IMR-90 (cell line): ENCODE measurements at places on chromosomes 16 and 17. TPM values are rescaled to one million over a fixed set of nuclear protein-coding genes. Genes with fewer than 3 reads are reported as not detected.

TPSG1 gene
- not detected in 2 replicates for total RNA-seq

DNA sequence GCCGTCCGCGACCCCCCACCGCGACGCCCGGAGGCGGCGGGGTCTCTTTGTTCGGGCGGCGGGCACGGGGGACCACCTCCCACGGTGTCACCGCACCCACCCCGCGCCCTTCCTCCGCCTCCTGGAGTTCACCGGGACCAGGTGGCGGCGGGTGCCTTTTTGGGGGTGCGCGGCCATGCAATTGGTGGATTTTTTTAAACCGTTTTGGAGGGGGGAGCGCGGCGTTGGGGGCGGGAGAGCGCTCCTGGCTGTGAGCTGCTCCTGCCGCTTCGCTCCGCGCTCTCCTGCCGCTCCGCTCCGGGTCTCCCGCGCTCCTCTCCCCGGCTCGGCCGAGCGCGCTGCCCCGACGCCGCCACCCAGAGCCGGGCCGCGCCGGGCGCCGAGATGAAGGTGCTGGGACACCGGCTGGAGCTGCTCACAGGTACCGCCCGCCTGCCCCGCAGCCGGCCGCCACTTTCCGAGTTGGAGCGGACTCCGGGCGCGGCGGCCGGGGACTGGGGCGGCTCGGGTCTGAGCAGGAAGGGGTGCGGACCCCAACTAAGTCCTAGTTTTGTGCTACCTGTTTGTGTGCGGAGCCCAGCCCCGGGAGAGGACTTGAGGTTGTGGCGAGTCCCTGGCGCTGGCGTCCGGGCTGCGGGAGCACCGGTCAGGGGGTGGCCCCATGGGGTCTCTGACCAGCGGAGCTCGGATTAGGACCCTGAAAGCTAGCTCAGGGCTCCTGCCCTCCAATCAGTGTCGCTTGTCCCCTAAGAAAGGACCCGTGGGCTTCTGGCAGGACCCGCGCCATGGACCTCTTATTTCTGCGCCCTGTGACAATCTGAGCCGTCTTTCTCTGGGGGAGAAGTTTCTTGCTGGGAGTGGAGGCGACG lies 35.7 kb upstream of the NDRG4 start:
- no peak for DNase-seq

HS3ST3A1 gene
- total RNA-seq: 7.5 and 9.0 TPM in 2 replicates

- DNase-seq: no peak
Observed at GRCh38 chr17:43641416-43641815, 20.3 kb downstream of the MEOX1 start.

DNA sequence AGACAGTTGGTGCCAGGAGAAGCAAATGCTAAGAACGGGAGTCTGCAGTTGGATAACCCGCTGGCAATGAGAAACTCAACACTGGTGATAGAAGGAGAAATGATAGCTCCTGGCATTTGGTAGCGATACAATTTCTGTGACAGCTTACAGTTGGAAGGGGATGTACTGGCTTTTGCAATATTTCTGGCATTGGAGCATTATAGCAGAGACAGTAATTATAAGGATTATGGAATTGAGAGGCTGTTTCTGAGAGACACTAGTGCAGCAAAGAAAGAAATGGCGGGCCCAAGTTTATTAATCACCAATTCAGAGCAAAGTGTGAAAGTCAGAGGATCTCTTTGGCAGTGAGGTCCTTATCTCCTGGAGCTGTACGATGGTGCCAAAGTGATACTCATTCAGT lies 16.1 kb upstream of the SDK2 start:
- DNase-seq: no peak

DNA sequence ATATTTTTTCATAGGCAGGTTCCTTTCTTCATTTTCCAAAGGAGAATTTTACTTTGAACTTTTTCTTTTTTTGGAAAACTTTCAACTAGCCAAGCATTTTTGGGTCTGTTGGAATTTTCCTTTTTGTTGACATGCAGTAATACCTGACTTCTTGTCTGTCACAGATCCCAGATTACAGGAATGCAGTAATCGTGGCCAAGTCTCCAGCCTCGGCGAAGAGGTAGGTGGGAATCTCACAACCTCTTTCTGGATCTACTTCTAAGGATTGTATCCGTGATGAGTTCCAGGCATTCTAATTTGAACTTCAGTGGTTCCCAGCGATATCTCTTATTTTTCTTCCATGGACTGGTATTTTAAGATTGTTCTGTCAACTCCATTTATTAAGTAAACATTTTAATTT lies 31.7 kb downstream of the PRPSAP2 start:
- DNase-seq: no peak

DNA sequence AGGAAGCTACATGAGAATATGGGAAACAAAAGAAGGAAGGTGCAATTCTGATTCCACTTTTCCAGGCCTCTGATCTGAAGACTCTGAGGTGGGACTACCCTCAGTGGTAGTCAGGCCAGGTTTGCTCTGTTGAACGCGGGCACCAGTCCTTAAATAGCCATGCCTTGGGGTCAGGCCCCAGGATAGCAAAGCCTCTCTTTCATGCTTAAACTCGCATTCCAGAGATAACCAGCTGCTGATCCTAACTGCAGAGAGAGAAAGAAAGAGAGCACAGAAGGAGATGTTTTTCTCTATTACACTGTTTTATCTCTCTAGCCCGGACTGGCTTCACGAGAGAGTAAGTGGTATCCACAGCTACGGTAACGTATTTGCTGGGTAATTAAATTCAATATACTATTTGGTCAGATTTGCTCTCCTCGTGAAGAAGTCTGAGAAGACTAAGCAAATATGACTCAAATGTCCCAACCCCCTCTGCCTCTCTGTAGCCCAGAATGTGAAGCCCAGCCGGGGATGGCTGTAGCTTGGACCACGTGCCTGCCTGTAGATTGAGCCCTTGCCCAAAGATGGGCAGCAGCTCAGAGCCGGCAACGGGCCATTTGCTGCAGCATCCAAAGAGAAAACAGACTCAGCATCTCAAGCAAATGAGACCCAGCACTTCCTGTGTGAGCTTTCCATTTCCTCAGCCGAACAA lies 122.2 kb downstream of the SMG6 start:
- DNase-seq: peak; percentile 95

- DNase-seq: no peak
Observed at GRCh38 chr17:38747463-38748148, 530 bp downstream of the PCGF2 start.

DNA sequence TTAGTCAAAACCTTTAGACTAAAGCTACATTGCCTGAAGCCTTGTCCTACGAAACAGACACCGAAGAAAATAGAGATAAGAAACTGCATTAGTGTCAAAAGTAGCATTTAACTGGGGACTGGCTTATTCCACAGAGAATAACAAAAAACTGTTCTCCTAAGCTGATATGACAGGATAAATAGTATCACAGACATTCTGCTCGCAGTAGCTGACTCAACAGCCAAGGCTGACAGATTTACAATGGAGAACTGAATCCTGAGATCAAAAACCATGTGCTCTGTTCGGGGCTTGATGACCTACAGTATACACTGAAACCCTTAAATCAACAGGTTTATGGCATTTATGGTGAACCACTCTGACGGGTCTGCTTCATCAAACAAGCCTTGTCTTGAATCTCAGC lies 25.5 kb downstream of the ADAMTS18 start:
- no peak for DNase-seq

DNA sequence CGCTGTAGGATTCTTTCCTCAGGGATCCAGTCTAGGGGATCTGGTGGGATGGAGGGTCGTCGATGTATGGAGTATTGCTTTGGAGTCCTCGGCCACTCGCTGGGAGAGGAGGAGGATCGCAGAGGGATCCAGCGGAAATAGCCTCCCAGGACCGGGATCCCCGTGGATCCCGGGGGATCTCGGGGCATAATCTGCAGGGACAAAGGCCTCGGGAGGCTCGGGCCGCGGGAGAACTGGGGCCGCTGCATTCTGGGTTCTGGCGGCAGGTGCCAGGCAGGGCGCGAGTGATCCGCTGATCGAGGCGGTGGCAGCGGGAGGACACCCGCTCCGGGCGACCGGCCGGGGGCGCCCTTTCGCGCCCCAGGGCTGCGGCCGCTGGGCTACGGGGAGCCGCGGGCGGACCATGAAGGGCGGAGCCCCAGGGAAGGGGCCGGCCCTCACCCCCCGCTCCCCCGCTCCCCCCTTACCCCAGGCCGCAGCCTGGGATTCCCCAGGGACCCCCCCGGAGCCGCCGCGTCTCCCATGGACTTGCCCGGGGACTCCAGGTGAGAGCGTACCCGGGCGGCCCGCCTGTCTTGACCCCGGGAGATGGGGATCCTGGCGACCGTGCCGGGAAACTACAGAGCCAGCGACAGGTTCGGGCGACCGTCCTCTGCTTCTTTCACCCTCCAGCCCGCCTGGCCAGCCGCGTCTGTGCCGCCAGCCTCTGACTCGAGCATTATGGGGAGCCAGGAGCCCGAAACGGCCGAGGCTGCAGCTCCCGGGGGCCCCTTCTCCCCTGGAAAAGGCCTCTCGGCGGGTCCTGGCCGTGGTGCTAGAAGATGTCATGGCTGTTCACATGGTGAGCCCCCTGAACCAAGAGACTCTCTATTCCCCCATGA lies 604 bp downstream of the PRR14 start:
- DNase-seq: peak; percentile 46

FN3KRP gene
- 18.6 and 20.6 TPM in 2 replicates for total RNA-seq

KCNG4 gene
- not detected in 2 replicates for total RNA-seq

QPRT gene
- 3.4 and 3.6 TPM in 2 replicates for total RNA-seq

KRTAP4-9 gene
- total RNA-seq: not detected in 2 replicates

CTRB1 gene
- total RNA-seq: not detected in 2 replicates

DNA sequence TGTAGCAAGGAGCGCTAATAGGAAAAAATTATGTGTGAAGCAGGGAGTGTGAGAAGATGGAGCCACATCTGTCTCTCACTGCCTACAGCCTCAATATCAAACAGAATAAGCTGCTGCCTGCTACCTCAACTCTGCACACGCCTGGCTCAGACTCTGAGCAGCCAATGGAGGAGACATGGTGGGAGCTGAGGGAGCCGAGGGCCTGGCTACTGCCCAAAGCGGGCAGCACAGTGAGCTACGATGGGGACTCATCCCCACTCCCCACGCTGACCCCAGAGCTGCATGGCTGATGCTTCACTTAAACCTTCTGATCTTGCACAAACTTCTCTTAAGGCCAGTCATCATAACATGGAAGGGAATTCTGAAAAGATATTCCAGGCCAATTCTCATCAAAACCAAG lies 11.1 kb upstream of the FLYWCH2 start:
- DNase-seq: no peak

GRCh38 chr16:72468582-72468981 lies 296.6 kb upstream of the PMFBP1 start:
- DNase-seq: peak; percentile 14
